ENCODE measurements at places on chromosomes 4 and X. TPM values are rescaled to one million over a fixed set of nuclear protein-coding genes. Genes with fewer than 3 reads are reported as not detected.

DNA sequence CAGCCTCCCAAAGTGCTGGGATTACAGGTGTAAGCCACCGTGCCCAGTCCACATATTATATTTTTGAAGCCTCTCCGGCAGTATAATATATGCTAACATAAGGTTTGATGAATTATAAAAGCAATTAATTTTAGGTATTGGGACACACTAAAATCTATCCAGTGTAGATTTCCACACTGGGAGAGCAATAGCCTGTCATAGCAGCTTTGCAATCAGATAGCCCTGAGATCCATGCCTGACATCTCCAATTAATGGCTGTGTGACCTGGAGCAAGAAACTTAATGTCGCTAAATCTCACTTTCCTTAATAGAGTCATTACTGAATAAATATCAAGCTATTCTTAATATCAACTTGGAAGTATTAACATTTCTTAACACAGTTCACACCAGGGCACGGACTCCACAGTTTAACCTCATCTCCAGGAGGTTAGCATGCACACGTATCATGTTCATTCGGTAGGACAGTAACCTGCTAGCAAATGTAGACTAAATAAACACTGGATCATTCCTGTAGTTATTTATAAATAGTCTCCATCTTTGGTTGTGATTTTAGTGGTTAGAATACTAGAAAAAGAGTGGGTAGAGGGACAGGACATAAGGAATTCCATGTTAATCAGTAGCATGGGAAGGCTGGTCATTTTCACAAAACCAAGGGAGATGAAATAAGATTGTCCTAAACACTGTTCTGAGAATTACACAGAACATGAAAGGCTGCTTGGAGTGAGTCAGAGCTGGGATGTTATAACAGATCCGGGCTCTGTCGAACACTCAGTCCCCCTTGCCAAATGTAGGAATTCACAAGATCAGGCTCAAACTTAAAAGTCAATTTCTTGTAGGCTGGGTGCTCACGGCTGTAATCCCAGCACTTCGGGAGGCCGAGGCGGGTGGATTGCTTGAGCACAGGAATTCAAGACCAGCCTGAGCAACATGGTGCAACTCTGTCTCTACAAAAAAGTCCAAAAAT is 254.7 kb downstream of the PALLD start:
- no peaks in the 10 kb centered on the region for H3K27me3 ChIP-seq
- H3K4me1 ChIP-seq, result peaks cover 4% of the 10 kb centered on the region
- H3K27ac ChIP-seq, result no peak overlapping the region
- no peak overlapping the region for H3K4me3 ChIP-seq

Gene LEF1
- 133 TPM for total RNA-seq

GRCh38 chrX:36581030-36581429 is 427.1 kb upstream of the FAM47C start:
- DNase-seq, result no peak
- no peak overlapping the region for H3K27ac ChIP-seq
- no peaks in the 10 kb centered on the region for H3K27me3 ChIP-seq
- no peaks in the 10 kb centered on the region for H3K4me1 ChIP-seq
- no peaks in the 10 kb centered on the region for H3K36me3 ChIP-seq

GRCh38 chrX:67673741-67674274 is 130.0 kb downstream of the AR start:
- no peak overlapping the region for H3K27ac ChIP-seq
- no peaks in the 10 kb centered on the region for H3K4me1 ChIP-seq
- H3K36me3 ChIP-seq, result no peaks in the 10 kb centered on the region
- DNase-seq, result no peak
- H3K27me3 ChIP-seq, result no peaks in the 10 kb centered on the region

GRCh38 chr4:113921089-113921794 is 58.2 kb downstream of the ARSJ start:
- DNase-seq, result no peak
- no peaks in the 10 kb centered on the region for H3K27me3 ChIP-seq
- no peaks in the 10 kb centered on the region for H3K36me3 ChIP-seq
- H3K4me1 ChIP-seq, result no peaks in the 10 kb centered on the region
- H3K27ac ChIP-seq, result no peak overlapping the region

Gene WDR17
- 1.6 TPM for total RNA-seq

All from activated T-helper 1 cell treated with anti-CD3 and anti-CD28 coated beads, Interleukin-12 subunit alpha, Interleukin-12 subunit beta, Interleukin-2, Interleukin-4 antibody, amounts not matched to agents 30 ng/mL and 10 ng/mL and 1 ng/mL, durations not matched to agents 14 hours and 24 hours and 36 hours (primary cell).